ENCODE measurements at places on chromosomes 11 and 22. TPM values are rescaled to one million over a fixed set of nuclear protein-coding genes. Genes with fewer than 3 reads are reported as not detected.
A peak's percentile ranks its signal among the peaks of the same experiment; 100 is the strongest.

- DNase-seq: no peak
These were observed 24.8 kb downstream of the ADAMTS15 start for GRCh38 chr11:130473056-130473794.

- no peak for DNase-seq
These were observed 108.4 kb upstream of the SLC5A12 start for GRCh38 chr11:26830218-26830617.

- DNase-seq: no peak
These were observed 929.0 kb downstream of the BRD1 start for GRCh38 chr22:48898524-48899250.

GRCh38 chr11:116833816-116834534 is 3.4 kb downstream of the APOA1 start:
- no peak for DNase-seq

- no peak for DNase-seq
These were observed 332.2 kb downstream of the LUZP2 start for GRCh38 chr11:24828938-24829605.

GRCh38 chr11:115745066-115745465 is 240.9 kb upstream of the CADM1 start:
- no peak for DNase-seq

GRCh38 chr11:122642971-122643370 is 12.6 kb upstream of the UBASH3B start:
- no peak for DNase-seq

- DNase-seq: no peak
These were observed 5.0 kb downstream of the DGKZ start for GRCh38 chr11:46352063-46352841.

DNA sequence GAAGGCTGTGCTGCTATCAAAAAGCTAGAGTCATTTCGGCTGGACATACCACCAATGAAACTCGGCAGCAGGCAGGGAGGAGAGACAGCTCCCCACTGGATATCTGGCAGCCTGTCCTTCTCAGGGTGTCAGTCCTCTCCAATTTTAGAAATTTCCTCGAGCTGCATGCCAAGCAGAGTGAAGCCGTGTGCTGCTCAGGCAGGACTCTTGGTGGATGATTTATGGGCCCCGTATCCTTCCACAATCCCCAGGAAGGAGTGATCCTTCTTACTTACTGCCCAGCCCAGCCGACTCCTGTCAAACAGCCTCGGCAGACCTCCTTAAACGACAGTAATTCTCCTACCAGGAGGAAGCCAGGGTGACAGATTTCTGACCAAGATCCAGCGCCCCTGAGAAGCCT is 410.4 kb downstream of the TENM4 start:
- DNase-seq: no peak

DNA sequence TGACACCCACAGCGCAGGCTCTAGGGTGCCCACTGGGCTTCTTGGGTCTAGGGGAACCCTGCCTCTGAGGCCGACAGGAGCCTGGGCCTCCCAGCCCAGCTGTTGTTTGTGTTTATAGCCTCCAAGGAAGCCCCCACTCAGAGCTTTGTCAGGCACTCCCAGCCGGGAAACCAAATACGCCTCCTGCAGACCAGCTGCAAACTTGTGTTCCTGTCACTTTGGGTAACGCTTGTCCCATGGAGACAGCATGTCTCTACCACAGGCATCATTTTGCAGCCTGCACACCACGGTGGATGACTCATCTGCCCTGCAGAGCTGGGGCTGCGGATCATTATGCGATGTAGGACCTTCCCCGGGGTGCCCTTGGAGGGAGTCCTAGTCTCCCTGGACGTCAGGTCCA is 40.6 kb upstream of the CRYBB3 start:
- DNase-seq: no peak

DNA sequence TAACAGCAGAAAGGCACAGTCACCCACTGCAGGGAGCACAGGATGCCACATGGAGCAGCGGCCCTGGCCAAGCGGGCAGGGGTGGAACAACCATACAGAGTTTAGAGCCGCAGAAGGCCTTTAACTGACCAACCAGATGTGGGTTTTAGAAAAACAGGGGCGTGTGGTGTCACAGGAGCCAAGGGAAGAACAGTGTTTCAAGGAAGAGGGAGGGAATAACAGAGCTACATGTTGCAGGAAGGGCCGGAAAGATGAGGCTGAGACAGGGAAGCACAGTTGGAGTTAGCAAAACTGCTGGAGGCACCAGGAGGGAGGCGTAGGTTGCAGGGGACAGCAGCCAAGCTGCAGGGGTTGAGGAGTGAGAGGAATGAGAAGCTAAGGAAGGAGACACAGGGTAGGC is 7.8 kb upstream of the NAA40 start:
- no peak for DNase-seq

DNA sequence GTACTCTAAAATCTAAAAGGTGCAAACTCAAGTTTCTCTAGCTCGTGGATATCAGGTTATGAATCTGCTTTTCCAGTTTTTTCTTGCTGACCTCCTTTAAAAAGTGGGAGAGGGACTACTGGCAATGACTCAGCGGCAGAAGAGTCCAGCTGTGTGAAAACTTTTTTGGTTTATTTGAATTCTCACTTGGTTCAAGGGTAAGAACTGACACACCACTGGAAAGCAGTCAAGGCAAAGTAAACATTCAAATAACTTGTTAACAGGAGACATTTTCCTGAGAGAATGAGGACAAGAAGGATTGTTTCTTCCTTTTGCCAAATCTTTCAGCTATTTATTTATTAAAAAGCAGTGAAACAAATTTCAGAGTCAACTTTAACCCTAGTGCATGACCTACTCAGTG is 36.1 kb downstream of the CDON start:
- no peak for DNase-seq

- no peak for DNase-seq
These were observed 19.4 kb upstream of the APLP2 start for GRCh38 chr11:130050257-130050656.

DNA sequence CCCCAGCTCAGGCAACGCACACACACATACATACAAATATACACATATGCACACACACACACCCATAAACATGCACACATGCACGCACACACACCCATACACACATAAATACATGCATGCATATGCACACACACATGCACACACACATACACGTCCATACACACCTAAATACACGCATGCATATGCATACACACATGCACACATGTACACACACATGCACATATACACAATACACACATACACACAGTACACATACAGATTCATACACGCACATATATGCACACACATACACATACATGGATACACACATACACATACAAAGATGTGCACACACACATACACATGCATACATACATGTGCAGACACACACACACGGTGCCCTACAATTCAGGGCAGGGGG is 496.6 kb downstream of the TBC1D22A start:
- no peak for DNase-seq

- DNase-seq: no peak
These were observed 2.0 kb downstream of the P2RX3 start for GRCh38 chr11:57340039-57340615.

- no peak for DNase-seq
These were observed 3.3 kb downstream of the BRD1 start for GRCh38 chr22:49824185-49824925.

DNA sequence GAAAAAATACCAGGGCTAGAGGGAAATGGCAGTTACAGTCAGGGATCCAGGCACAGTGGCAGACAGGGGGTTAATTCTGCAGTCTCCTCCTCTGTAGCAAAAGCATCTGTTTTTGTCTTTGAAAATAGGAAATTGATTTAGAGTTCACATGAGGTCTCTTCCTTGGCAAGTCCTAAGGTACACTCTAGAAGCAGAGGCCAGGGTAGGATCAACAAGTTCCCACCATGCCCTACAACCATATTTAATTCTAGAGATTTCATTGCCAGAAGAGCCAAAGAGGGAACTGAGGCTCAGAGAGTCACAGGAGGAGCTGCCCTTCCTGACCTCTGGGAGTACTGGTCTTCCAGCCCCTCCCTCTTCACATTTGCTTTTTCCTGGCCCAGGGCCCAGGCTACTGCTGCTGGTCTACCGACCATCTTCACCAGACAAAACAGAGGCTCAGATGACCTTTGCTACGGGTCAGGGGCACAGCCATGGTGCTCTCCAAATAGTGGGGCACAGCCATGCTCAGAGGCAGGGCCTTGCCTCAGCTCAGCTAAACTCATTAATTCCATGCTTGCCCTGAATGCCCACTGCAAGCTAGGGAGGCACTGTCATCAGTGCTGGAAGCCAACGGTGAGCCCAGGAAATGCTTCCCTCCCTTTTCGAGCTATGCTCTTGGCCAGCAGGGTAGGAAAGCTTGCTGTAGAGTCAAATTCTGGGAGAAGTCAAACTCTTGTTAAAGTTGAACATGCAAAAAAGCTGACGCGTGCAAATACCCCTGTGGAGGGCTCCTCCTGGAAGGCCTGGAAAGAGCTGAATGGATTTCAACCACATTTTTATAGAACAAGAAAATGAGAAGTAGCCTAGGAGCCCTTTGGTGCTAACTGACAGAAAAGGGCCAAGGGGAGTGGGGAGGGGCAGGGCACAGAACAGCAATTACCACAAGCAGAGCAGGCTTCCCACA is 11.7 kb upstream of the CHRM4 start:
- no peak for DNase-seq

- no peak for DNase-seq
These were observed 32.5 kb downstream of the ABCC8 start for GRCh38 chr11:17443926-17444690.

GRCh38 chr11:6666302-6667183 is 10.9 kb upstream of the DCHS1 start:
- no peak for DNase-seq

- no peak for DNase-seq
These were observed 817 bp downstream of the ARL2 start for GRCh38 chr11:65014726-65015227.

GRCh38 chr11:69119190-69119589 is 36.5 kb upstream of the SMIM38 start:
- DNase-seq: no peak

DNA sequence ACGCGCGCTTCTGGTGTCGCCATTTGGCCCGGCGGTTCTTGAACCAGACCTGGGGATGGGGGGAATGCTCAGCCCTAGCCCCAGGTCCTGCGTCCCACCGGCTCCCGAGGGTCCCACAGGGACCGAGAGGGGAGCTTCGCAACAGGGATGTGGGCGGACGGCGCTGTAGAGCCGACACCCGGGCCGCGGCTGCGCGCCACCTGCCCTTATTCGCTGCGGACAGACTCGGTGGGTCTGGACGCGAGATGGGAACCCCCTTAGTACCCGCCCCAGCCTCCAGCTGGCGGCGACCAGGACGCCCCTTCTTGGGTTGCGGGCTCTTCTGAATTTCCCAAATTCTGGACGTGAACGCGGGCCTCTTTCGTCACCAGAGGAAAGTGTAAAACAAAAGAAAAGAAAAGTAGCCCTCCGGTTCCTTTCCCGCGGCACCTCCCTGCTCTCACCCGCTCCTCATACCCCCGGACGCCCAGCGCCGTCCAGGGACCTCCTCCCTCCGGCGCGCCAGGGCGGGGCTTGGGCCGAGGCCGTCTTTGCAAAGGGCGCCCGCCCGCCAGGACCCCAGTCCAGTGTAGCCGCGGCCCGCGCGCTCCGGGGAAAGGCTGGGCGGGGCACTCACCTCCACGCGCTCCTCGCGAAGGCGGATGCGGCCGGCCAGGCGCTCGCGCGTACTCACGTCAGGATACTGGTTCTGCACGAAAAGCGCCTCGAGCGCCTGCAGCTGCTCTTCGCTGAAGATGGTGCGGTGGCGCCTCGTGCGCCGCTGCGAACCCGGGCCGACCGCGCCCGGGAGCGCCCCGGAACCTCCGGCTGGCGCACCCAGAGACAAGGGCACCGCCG is 827 bp downstream of the GSC2 start:
- no peak for DNase-seq

GRCh38 chr11:65491614-65492386 is 7.0 kb upstream of the MALAT1 start:
- DNase-seq: peak; percentile 94

The HTR3A gene
- 1.1 TPM for total RNA-seq

The FOLR3 gene
- total RNA-seq: not detected

The BCO2 gene
- total RNA-seq: 6.4 TPM

The SPA17 gene
- total RNA-seq: 7.1 TPM

The MYOD1 gene
- total RNA-seq: not detected

The ACCS gene
- total RNA-seq: 11.4 TPM

The THY1 gene
- total RNA-seq: 59.8 TPM

The MPZL3 gene
- total RNA-seq: 0.36 TPM

The SCGB1D1 gene
- total RNA-seq: not detected

The DEFB131B gene
- total RNA-seq: not detected

The MS4A15 gene
- total RNA-seq: not detected

The TOMM22 gene
- total RNA-seq: 37.7 TPM

The SLC37A4 gene
- 13.8 TPM for total RNA-seq

All from sigmoid colon (tissue), 7 donors.